Activated CD4-positive, alpha-beta T cell treated with anti-CD3 and anti-CD28 coated beads, Interleukin-2, amount 50 U/mL, for 4 hours (primary cell): ENCODE measurements at places on chromosomes 4 and X.

- no peak for DNase-seq
Measured at GRCh38 chr4:137032222-137032621, 500.1 kb downstream of the PCDH18 start.

DNA sequence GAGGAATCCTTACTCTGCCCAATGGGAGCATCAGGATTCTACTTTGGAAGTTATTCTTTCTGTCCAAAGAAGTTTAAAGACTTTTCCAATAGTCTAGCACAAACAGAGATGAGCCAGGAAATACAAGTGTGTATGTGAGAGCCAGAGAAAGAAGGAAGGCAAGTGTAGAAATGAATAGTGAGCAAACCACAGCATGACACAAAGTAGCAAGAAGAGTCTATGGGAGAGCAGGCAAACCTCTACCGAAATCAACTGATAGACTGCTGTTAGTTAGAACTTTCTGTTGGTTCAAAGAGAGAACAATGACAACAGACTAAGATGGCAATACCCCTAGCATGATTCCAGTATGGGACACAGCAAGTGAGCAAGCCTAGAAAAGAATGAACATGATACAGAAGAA lies 16.1 kb upstream of the GPR34 start:
- DNase-seq, result no peak

GRCh38 chr4:56821381-56822243 lies at the start of gene SPINK2:
Gene SPINK2, minus strand, starts transcription at chr4:56821701. Its CDS starts 39 bp downstream, at chr4:56821662.
- peak; percentile 68 for DNase-seq

DNA sequence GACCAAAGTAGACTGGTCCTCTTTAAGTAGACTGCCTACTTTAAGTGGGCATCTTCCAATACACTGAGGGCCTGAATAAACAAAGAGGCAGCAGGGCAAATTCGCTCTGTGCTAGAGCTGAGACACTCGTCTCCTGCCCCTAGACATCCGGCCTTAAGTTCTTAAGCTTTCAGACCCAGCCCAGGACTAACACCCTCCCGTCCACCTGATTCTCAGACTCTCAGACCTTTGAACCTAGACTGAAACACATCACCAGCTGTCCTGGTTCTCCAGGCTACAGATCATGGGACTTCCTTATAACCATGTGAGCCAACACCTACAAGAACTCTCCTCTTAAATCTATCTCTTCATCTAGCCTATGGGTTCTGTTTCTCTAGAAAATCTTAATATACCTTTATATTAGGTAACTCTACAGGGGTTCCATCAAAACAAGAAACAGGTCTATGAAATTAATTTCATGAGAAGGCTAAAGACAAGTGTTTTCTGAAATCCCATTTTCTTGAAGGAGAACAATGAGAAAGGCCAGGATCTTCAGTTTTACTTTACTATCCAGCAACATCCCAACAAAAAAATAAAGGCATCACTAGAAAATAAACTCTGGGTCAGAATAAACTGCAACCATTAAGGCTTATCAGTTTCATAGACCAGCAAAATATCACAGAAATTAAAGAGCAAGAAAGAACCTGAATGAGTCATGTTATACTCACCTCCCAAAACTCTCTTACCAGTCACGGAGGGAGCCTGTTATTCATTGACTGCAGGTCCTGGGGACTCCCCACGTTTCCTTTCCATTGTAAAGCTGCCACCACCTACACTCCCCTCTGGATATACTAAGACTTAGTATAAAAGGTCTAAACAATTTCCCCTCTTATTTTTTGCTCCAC lies 14.8 kb downstream of the ADGRA3 start:
- no peak for DNase-seq

GRCh38 chr4:102730968-102731533 lies 29.7 kb downstream of the MANBA start:
- DNase-seq, result no peak

DNA sequence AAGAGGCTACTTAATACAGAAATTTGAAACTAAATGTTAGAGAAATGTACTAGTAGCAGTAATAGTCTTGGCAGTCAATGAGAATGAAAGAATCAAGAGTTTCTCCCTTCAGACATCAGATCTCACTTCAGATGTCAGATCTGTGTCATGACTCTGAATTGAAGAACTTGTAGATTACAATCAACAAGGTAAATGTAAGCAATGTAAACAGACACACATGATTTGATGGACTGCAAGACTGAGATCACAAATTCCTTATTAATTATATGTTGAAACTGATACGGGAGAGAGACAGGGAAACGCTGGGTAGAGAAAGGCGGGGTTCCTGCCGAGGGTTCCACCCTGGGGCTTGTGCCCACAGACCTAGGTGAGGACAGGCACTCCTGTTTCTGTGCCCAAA lies 65.5 kb upstream of the HHIP start:
- DNase-seq, result no peak
